ENCODE measurements at places on chromosomes 7 and 10. TPM values are rescaled to one million over a fixed set of nuclear protein-coding genes. Genes with fewer than 3 reads are reported as not detected.
A peak's percentile ranks its signal among the peaks of the same experiment; 100 is the strongest.

GRCh38 chr7:19489162-19489820 lies 219.5 kb downstream of the POLR1F start:
- no peak overlapping the region for H3K27ac ChIP-seq
- H3K4me3 ChIP-seq, result no peak overlapping the region
- DNase-seq, result no peak
- no peaks in the 10 kb centered on the region for H3K27me3 ChIP-seq
- no peaks in the 10 kb centered on the region for H3K36me3 ChIP-seq

- no peaks in the 10 kb centered on the region for H3K4me1 ChIP-seq
- DNase-seq, result no peak
- H3K36me3 ChIP-seq, result no peaks in the 10 kb centered on the region
- H3K27me3 ChIP-seq, result peaks cover 80% of the 10 kb centered on the region
- H3K4me3 ChIP-seq, result no peak overlapping the region
- no peak overlapping the region for H3K27ac ChIP-seq
Measured at GRCh38 chr10:49410365-49411074, 14.6 kb upstream of the DRGX start.

DNA sequence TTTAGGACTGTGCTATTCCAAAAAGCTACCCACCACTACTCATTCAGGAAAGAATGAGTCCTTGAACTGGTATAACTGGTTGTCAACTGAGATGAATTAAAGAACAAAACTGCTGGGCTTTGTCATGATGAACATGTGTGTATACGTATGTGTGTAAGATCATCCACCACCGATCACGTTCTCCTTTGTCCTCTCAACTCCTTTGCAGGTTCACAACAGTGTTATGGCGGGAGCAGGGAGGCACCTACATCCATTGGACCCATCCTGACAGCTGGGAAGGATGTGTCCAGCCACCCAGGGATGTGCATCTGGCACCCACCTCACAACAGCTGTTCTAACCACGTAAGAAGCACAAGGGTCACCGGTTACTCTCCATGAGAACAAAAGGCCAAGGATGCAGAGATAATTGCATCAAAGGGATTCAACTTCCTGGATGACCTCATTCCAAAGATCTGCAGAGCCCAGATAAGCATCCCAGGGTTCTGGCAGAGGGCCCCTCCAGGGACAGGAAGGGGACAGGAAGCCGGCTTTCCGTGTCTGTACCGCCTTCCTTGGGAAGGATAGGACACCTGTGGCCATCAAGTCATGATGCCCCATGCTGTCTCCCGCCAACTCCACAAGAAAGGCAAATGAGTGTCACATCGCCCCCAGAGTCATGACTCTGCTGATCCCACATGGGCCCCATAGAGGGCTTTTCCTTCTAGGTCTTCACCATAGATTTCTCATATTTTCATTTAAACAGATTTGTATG lies 66.1 kb downstream of the STEAP1B start:
- H3K4me1 ChIP-seq, result peaks cover 30% of the 10 kb centered on the region
- no peaks in the 10 kb centered on the region for H3K36me3 ChIP-seq
- peak overlapping the region; percentile 6 for H3K27ac ChIP-seq
- no peaks in the 10 kb centered on the region for H3K27me3 ChIP-seq

GRCh38 chr7:44122529-44122928 lies 819 bp downstream of the POLD2 start:
- H3K4me1 ChIP-seq, result peaks cover 10% of the 10 kb centered on the region
- peak overlapping the region; percentile 84 for H3K4me3 ChIP-seq
- no peak for DNase-seq
- no peaks in the 10 kb centered on the region for H3K27me3 ChIP-seq
- H3K36me3 ChIP-seq, result peaks cover 4% of the 10 kb centered on the region
- peak overlapping the region; percentile 88 for H3K27ac ChIP-seq

The GLRX3 gene
- total RNA-seq, result 90.9 TPM

The TAS2R38 gene
- not detected for total RNA-seq
